ENCODE measurements at places on chromosomes 1 and 21.

GRCh38 chr1:26733982-26734381, 38.2 kb downstream of the ARID1A start:
- DNase-seq, result no peak

DNA sequence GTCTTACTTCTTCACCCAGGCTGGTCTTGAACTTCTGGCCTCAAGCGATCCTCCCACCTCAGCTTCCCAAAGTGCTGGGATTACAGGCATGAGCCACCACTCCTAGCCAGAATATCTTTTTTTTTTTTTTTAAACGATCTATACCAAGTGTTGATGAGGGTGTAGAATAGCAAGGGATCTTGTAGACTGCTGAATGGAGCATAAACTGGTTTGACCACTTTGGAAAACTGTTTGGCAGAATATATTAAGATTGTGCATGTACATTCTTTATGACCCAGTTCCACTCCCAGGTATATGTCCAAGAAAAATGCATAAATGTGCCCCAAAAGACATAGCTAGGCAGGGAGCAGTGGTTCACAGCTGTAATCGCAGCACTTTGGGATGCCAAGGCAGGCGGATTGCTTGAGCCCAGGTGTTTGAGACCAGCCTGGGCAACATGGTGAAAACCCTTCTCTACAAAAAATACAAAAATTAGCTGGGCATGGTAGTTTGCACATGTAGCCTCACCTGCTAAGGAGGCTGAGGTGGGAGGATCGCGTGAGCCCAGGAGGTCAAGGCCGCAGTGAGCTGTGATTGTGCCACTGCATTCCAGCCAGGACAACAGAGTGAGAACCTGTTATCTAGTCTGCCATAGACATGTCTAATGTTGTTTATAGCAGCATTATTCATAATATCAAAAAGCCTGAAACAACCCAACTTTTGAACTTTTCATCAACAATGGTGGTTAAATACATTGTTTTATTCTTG, 184.0 kb downstream of the VPS13D start:
- DNase-seq, result no peak

DNA sequence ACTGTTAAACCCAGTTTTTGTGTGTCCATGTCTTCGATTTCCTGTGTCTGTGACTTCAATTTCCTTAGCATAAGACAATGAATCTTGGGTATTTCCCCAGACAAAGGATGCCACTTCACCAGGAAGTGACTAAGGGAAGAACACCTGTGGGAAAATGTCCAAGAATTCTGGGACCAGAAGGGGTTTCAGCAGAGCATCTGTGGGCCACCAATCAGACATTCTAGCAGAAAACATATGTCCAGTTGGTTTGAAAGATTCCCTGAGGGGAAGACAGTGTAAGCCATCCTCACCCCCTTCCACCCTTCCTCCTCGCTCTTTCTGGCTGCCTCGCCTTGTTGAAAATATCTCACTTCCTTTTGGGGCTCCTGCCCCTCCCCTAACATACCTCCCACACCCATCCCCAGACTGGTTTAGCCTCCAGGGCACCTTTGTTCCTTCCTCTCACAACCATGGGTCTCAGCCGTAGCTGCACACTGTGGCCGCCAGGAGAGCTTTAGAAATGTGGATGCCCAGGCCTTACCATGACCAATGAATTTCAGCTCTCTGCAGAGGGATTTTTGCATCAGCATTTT, 25.5 kb upstream of the IFNAR1 start:
- peak; percentile 47 for DNase-seq

DNA sequence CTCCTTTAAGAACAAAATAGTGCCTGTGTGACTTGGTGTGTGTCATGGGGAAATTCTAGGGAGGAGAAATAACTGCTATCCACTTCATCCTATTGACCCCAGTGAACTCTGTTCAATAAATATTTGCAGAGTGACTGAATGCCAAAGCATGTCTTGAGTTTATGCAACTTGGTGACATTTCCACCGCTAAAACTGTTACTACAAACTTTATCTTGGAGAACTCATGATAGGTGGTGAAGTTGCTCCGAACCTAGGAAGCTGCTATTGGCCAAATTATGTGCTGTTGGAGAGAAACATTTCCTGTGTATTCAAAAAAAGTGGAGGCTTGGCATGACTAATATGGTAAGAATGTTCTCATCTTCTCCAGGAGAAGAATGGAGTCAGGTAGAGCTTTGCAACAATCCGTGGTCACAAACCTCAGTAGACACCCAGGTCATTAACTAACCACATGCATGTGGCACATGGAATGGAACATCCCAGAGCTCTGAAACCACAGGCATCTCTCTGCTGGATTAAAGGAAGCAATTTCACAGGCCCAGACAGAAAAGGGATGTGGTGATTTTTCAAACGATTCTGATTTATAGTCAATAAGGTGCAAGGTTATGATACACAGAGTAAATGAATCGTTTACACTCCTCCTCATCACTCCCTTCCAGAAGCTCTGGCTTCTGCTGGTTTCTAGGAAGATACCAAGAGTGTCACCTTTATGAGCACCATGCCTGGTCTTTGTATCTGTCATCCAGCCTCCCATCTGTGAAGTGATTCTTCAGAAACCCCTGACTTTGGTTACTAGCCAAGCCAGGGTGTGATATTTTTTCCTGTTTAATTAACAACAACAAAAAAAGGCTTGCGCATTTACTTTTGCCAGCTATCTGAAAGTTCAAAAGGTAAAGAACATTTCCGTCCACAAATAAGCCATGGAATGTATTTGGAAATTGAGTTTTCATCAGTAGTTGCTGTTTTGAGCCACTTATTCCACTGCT, 361.1 kb downstream of the TGFB2 start:
- DNase-seq, result no peak

GRCh38 chr1:95176861-95177260, 57.1 kb upstream of the RWDD3 start:
- DNase-seq, result no peak

DNA sequence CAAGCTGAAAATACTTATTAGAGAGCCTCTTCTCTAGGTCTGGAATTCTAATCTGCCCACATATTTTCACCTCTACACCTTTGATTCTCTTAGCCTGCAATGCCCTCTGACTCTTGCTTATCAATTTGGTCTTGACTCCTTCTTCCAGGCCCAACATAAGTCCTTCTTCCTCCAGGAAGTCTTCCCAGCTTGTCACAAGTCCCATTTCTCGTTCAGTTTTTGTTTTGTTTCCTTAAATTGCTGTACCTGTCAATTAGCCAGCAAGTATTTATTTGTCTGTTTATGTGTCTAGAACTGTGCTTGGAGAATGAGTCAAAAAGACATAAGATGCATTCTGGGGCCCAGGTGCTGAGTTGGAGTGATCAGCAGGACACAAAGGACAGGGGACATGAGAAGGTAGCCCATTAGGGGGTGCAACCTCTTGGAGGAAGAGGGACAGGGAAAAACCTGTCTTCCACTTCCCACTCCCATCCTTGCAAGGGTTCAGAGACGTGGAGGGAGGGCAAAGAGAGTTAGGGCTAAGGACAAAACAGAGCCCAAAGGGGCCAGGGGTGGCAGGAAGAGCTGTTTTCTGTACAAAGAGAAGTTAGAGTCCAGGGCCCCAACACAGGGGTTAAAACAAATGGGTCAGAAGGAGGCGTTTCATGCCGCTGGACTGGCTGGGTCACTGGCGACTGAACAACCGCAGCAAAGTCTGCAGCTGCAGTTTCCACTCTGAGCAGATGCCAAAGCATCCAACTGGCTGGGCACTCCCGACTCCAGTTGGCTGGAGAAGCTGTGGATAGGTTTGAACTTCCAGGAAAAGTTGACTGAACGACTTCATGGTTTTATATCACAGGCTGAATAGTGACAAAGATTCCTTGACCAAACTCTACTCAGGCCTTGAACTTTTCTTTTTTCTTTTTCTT, 10.7 kb upstream of the CNR2 start:
- DNase-seq, result no peak

GRCh38 chr1:63454269-63454668, 68.8 kb downstream of the ITGB3BP start:
- DNase-seq, result no peak

DNA sequence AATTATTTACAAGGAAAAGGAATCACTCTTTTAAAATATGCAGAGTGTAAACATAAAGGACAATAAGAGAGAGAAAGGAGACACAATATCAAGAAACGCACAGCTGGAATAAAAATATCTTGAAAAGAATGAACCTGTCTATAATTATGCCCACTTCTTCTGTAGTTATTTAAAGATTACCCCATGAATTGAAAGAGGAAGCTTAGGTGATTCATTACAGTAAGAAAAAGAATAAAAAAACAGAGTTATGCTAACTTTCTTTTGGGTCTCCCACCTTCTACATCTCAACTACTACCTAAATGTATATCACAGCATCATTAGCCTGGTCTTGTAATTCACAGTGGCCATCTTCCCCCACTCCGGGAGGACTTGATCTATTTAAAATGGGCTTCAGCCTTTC, 182.1 kb downstream of the MRPL39 start:
- no peak for DNase-seq

DNA sequence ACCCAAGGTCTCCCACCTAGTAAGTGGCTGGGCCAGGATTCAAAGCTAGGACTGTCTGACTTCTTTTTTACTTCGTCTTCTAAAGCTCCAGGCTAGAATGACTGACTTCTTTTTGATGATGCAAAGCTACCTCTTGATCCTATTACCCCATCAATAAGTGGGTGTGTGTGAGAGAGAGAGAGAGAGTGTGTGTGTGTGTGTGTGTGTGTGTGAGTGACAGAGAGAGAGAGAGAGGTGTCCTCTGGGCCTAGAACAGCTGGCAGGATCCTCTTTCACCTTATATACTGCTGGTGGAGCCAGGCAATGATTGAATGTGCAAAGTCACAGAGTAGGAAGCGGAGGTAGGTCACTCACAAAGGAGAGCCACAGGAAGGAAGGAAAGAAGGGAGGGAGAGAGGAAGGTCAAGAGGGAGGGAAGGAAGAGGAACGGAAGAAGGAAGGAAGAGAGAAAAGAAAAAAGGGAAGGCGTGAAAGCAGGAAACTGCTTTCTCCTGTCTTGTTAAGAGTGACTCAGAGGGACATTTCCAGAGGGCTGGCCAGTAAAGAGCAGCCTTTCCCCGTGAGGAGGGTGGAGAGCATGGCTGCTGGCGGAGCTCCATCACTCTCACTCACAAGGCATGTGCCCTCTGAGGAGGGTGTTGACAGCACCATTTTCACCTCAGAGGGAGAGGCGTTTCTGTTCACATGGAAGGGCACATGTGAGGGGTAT, 68.9 kb downstream of the CDC7 start:
- no peak for DNase-seq

DNA sequence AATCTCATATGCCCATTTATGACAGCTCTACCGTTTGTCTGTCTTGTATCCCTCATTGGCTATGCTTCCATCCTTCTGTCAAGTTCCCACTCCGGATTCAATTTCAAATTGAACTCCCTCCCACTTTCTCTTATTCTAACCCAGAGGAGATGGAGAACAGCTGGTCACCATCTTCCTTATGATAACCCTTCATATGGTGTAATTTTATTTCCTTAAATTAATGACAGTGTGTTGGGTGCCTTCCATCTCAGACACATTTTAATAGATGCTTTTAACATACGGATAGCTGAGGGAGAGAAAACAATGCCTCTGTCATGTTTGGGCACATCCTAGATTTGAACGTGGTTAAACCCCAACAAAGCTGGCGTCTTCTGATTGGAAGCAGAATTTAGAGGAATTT, 103.0 kb upstream of the PLXNA2 start:
- DNase-seq, result no peak

- DNase-seq, result peak; percentile 62
Measured at GRCh38 chr1:234725177-234726132, 115.5 kb upstream of the IRF2BP2 start.

GRCh38 chr1:2517966-2518365, 8.4 kb downstream of the PANK4 start:
- peak; percentile 78 for DNase-seq

- no peak for DNase-seq
Measured at GRCh38 chr1:109468061-109468460, 1.7 kb downstream of the SYPL2 start.

DNA sequence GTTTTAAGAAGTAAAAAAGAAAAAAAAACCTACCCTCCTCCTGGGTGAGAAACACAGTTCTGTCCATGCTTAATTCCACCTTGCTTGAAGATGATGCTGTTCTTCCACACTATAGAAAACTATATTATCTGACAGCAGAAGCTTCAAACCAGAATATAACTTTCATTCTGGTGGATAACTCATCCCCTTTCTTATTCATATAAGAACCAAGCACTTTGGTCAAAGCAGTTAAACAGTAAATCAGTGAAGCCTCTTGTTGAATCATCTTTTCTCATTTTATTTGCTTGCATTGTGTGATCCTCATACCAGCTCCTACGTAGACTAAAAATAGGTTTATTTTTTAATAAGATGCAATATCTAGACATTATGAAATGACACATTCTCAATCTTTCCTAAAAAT, 36.7 kb upstream of the PRDX6 start:
- no peak for DNase-seq

GRCh38 chr21:36471254-36471723, 8.6 kb downstream of the CLDN14 start:
- DNase-seq, result no peak

- DNase-seq, result no peak
Measured at GRCh38 chr1:64601207-64601606, 131.3 kb downstream of the CACHD1 start.

DNA sequence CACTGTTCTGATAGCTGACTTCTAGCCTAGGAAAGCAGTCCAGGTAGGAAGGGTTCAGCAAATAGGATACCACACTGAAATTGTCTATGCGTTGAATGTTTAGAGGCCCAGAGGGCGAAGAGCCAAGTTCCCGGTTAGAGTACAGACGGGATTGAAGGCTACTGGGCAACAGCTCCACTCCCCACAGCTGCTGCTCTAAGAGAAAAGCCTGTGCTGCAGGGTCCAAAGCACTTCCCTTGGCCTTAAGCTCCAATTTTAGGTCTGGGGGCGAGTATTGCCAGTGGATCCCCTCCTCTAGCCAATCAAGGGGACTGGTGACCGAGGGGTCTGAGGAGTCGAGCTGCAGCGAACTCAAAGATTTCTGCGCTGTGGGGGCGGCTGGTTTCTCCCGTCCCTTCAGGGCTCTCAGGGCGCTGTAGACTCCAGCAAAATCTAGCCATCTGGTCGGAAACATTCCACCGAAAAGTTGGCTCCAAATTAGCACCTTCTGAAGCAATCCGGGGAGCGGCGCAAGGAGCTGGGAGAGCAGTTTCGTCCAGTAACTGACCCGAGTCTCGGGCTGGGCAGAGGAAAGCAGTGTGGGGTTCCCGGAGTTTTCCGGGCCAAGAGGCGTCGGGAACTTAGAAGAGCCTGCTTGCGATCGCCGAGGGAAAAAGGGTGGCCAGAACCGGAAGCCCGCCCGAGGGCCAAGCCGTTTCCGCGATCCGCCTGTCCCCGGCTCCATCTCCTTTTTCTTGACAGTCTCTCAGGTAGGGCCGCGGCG, 748 bp downstream of the PPP1R15B start:
- DNase-seq, result peak; percentile 43

DNA sequence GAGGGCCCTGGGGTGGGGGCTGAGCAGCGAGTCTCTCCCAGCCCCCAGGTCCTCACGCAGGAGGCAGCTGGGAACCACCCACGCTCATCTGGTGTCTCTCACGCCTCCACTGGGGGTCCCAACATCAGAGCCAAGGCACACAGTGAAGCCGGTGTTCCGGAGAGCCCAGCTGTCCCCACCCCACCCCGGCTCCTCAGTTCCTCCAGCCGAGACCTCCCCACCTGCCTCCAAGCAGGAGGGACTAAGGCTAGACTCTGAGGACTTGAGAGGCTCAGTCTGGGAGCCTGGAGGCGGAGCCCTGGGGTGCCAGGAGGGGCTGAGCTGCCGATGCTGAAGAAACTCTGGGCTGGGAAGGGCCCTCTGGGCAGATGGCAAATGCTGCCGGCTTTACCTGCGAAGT, 1.6 kb upstream of the HPCA start:
- DNase-seq, result no peak

- no peak for DNase-seq
Measured at GRCh38 chr1:9758559-9759121, 65.1 kb downstream of the CLSTN1 start.

GRCh38 chr1:15966081-15966955, 9.6 kb downstream of the ZBTB17 start:
- peak; percentile 78 for DNase-seq
